ENCODE measurements at places on chromosomes 7 and 10.

- DNase-seq = no peak
Measured at GRCh38 chr10:91385306-91386085, 24.6 kb upstream of the HECTD2 start.

DNA sequence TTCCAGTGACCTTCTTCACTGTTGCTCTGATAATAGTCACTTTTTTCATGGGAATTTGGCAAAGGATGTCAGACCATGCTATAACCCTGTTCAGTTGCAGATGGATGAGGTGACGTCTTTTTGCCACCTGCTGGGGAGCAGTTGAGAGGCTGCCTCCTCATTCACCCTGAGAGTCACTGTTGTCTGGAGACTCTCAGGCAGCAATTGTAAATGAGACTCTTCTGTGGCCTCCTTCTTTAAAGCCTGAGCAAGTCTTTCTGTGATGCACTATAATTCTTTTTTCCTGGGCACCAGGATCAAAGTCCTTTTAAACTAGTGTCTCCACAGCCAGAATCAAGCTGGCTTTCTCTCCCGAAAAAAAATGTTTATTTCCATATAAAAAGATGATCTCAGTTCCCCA lies 345.1 kb downstream of the ARL4A start:
- DNase-seq = peak; percentile 38

DNA sequence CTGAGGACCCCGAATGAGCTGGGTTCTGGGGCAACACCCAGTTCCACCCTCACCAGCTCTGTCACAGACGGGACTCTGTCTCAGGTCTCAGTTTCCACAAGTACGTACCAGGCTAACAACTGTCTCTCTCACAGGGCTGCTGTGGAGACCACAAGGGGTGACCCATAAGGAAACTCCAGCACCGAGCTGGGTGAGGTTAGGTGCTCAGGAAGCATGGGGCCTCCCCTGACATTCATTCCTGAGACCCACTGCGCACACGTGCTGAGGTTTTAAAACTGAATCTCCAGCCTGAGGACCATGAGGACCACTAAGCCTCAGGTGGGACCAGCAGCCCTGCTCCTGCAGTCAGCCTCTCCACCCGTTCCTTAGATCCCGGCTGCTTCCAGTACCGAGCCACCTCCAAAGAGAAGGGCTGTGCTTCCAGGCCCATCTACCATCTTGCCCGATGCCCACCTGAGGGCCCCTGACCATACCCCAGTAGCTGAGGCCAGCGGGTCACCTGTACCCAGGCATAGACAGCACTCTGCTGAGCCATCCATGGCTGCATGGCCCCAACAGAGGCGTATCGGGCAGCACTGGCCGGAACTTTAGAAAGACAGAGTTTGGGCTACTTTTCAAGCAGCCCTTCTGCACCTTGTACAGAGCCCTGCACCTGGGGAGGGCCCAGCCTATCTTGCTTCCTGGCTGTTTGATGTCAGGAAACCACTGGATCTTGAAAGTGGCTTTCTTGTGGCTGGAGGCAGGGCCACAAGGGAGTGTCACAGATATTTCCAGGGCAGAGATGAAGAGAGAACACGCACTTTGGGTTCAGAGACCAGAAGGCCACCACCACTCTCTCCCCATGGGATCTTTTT lies 18.7 kb downstream of the HSPA12A start:
- DNase-seq = no peak

- DNase-seq = no peak
Measured at GRCh38 chr10:91627344-91628102, 5.3 kb downstream of the PPP1R3C start.

DNA sequence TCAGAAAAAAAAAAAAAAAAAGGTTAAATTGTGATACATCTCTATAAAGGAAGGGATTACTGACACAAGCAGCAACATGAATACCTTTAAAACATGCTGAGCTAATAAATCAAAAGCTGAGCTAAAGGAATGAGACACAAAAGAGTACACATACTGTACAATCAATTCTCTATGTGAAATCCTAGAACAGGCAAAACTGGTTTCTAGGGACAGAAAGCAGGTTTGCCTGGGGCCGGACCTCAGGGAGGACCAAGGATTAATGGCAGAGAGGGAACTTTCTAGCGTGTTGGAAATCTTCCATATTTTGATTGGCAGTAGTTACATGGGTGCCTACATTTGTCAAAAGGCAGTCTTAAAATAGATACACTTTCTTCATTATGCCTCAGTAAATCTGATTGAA lies 52.5 kb downstream of the KLRG2 start:
- no peak for DNase-seq

DNA sequence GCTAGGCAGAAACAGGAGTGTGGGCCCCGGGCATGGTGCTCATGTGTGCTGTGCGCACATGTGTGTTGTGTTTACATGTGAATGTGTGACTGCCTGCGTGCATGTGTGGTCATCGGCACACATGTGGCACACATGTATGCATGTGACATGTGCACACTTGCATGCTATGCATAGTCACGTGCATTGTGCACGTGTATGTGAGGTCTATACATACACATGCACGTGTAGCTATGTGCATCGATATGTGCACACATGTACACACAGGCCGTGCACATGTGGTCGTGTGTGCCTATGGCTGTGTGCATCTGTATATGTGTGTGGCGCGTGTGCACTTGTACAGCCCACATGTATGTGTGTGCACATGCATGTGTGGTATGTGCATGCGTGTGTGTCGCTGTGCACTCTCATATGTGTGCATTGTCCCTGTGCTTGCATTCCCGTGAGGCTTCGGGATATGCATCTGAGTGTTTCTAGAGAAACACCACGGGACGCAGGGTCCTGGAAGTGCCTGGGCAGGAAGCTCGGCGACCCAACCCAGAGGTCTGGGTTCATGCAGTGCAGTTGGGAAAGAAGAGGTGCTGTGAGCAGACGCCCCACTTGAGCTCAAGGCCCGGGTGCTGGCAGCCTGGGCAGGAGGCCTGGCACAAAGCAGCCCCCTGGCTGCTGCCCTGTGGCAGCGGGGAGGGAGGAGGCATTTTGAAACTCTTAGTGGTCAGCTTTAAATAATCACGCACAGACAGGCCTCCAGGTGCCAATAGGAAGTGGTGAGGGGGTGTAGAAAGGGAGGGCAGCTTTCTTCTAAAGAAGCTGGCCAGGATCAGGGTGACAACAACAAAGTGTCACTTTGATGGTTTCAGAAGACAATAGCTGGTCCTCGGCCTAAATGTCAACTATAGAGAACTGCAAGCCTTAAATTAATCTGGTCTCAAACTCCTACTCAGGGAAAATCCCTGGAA lies 410.0 kb upstream of the MGMT start:
- DNase-seq = no peak

- DNase-seq = no peak
Measured at GRCh38 chr10:97543025-97543546, 29.5 kb upstream of the ANKRD2 start.

DNA sequence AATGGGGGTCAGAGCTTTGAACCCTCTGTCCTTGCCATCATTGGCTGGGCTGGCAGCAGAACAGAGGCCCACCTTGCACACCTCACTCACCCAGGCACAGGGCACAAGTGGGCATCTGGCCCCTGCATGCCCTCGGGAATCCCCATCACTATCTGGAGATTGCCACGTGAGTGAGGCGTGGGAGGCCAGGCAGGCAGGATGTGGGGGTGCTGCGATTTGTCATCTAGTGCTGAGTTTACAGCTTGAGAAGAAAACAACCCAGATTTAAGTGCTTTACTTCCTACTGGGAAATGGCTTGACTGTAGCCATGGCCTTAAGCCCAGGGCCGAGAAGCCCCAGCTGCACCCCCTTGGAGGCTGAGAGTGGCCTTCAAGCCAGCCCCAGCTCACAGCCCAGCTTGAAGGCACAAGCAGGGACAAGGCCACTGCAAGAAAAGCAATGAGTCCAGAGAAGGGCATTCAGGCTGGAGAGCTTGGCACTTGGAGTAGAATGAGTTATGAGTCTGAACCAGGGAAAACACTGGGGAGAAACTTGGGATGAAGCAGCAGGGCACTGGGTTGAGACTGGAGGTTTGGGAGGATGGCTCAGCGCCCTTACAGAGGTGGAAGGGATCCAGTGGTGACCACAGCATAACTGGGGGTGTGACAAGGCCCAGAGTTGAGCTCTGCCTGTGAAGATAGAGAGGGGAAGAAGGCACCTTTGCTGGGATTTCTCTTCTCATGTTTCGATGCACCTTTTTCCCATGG lies 123.0 kb downstream of the CXCL12 start:
- no peak for DNase-seq

DNA sequence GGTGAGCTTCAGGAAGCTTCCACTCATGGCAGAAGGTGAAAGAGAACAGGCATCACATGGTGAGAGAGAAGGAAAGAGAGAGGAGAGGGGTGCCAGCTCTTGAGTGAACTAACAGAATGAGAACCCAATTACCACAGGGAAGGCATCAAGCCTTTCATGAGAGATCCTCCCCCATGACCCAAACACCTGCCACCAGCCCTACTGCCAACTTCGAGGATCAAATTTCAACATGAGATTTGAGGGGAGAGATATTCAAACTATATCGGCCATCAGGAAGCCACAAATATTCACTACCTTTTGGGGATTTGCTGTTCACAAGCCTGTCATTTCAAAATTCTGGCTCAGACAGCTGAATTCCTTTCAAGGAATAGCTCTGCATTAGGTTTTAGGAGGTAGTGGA lies 39.9 kb upstream of the SMNDC1 start:
- DNase-seq = peak; percentile 23

DNA sequence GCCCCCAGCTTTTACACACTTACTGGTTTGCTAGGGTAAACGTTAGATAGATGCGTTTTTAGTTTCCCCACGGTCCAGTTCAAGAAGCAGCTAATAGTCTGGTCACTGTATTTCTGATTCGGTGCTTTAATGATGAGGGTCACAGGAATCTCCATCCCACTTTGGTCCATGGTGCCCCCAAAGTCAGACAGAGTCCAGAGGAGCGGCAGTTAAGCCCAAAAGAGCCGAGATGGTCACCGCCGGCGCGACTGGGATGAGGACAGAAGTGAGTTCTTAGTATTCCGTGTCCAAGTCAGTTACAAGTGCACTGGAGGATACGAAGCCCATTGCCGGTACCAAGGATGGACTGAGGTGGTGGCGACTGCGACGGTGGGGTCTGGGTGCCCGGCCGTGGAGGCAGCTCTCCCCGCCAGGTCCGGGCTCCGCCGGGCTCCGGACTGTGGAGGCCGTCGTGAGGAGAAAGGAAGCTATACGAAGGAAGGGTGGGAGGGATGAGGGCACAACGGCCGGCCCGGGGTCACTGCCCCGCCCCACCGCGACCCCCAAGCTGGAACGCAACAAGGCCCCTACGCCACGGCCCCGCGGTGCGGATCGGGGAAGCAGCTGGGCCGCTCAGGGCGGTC lies 663 bp downstream of the HERPUD2 start:
- DNase-seq = no peak

- DNase-seq = no peak
Measured at GRCh38 chr10:29982997-29983648, 76.3 kb downstream of the JCAD start.

DNA sequence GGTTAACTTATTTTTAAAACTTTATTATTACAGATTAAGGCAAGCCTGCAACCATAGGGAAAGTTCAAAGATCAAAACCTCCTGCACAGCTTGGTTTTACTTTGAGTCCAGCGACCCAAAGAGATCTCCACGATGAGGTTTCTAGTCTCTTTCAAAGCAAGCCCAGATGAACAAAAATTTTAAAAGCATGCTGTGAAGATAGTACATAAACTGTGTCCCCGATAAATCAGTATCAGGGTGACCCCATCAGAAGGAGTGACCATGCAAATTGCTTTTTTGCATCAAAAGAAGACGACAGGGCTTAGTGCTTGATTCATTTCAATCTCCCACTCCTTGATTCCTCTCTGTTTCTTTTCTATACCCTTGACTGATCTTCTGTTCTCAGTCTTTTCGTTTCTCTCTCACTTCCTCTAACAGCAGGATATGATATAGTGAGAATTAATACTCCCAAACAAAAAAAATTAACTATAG lies 16.0 kb upstream of the DNTT start:
- DNase-seq = no peak

- DNase-seq = no peak
Measured at GRCh38 chr7:99395616-99396327, 12.6 kb downstream of the PDAP1 start.

GRCh38 chr10:97020452-97021400 lies 165.0 kb downstream of the SLIT1 start:
- no peak for DNase-seq

DNA sequence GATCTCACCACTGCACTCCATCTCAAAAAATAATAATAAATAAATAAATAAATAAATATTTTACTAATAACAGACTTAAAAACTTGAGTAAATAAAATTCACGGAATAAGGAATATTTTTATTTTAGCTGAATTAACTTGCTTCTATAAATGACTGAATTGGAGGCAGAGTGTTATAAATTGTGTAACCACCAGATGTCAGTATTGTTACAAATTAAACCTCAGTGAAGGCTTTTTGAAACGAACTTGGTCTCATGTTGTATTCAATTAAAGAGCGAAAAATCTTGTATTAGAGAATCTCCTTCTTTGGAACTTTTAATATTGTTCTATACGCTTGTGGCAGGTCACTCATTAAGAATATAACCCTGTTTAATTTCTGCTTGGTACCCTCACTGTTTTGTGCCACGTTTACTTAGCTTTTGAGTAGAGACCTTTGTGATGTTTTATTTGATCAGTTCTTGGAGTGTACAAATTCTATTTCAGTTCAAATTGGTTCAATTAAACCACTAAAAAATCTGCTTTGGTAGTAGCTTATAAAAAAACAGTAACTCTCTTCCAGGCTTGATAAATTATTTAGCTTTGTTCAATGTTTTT lies 45.6 kb upstream of the SCIN start:
- peak; percentile 10 for DNase-seq

DNA sequence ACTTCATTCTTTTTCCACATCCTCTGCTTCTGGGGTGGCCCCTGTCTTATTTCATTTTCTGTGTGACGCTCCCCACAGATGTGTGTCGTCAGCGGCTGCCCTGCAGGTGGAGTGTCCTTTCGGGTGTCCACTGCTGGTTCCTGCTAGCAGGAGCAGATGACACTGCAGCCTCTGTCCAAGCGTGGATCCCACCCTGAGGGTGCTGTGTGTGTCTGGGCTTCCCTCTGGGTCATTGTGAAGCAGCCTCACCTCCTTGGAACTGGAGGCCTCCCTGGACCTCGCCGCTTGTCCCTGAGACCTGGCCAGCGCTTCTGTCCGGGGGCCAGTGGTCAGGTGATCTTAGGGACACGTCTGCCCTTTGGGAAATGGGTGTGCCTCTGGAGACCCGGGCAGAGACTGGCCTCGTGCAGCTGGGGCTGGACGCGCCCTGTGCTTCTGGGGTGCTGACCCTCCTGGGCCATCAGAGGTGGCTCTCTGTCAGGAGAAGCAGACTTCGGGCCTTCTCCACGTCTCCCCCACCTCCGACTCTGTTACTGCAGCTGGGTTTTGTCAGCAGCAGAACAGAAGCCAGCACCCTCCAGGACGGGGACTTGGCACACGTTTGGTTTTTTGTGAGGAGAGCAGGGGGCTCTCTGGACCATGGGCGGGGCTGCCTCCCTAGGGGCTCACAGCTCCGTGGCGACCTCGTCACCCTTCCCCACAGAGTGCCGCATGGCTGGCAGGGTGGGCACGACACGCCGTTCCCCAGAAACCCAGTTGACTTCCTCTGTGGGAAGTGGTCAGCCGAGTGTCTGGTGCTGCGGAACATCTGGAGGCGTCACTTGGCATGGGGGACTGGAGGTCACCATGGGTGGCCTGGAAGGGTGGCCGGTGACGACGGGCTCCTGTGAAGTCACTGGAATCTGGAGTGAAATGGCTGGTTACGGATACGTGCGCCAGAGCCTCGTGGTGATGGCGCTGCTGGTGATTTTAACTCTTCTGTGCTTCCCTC lies 48.4 kb downstream of the INPP5A start:
- no peak for DNase-seq
